ENCODE measurements at places on chromosomes 4 and X.

- no peak for DNase-seq
Observed at GRCh38 chrX:152917656-152918579, 20.1 kb downstream of the ZNF185 start.

GRCh38 chrX:44156726-44157125, 183.5 kb upstream of the NDP start:
- DNase-seq, result no peak

DNA sequence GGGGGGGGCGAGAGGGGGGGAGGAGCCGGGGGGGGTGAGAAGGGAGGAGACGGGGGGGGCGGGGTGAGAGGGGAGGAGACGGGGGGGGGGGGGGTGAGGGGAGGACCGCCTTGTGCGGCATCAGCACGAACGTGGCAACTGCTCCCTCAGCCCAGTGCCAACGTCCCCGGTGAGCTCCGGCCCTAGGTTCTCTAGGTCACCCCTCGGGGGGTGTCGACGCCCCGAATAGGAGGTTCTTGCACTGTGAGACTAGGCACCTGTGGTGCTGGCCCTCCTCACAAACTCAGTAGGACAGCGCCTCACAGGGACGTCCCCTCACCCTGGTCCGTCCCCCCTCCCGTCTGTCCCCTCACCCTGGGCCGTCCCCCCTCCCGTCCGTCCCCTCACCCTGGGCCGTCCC, 21.5 kb upstream of the GTPBP6 start:
- DNase-seq, result no peak

- no peak for DNase-seq
Observed at GRCh38 chr4:138229160-138229559, 13.0 kb downstream of the SLC7A11 start.

DNA sequence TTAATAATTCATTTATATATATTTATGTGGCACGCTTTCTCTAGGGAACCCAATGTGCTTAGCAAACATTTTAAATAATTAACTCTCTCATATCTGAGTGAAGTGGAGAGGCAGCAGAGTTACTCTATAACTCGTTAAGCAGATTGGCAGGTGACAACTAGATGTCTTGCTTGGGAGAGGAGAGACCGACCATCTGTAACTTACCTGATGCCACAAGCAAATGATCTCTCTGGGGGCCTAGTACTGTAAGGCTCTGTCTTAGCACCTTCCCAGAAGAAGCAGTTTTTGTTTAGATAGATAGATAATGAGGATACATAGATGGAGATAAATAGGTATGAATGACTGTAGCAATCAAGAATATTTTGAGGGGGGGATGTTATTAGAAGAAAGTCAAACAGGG, 11.9 kb upstream of the SEL1L3 start:
- no peak for DNase-seq

DNA sequence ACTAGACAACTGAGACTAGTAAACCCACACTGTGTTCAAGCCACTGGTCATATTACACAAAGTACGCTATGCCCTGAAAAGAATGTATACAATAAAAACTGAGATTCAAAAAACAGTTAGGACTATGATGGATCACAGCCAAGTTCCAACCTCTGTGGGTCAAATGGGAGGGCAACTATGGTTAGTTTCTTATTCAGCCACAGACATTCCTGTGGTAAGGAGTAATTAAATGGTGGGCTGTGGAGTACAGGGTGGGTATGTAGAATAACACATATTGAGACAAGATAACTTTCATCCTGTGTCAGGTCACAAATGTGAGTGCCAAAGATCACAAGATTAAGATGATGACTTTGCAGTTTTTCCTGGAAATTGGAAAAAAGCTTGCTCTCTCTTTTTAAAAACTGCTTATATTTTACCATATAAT, 167.2 kb downstream of the NPNT start:
- DNase-seq, result no peak

- no peak for DNase-seq
Observed at GRCh38 chr4:88809576-88810219, 112.1 kb upstream of the NAP1L5 start.

All from stimulated activated CD8-positive, alpha-beta memory T cell treated with anti-CD3 and anti-CD28 coated beads, Interleukin-7, amount 100 ng/mL, for 1 hour (primary cell).